ENCODE measurements at places on chromosomes 7 and 10.

DNA sequence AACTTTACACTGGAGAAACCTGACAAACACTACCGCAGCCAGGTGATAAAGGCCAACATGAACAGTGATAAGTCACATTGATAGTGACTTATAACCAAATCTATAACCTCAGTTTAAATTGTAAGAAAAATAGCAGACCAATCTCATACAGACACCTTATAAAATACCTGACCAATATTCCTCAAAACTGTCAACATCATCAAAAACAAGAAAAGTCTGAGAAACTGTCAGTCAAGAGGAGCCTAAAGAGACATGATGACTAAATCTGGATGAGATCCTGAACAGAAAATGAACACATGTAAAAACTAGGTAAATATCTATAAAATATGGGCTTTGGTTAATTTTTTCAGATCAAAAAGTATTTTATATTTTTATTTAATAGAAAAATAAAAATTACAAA is 233.3 kb downstream of the HPSE2 start:
- H3K27ac ChIP-seq = no peak overlapping the region
- DNase-seq = no peak
- no peaks in the 10 kb centered on the region for H3K4me1 ChIP-seq
- H3K4me3 ChIP-seq = no peak overlapping the region

DNA sequence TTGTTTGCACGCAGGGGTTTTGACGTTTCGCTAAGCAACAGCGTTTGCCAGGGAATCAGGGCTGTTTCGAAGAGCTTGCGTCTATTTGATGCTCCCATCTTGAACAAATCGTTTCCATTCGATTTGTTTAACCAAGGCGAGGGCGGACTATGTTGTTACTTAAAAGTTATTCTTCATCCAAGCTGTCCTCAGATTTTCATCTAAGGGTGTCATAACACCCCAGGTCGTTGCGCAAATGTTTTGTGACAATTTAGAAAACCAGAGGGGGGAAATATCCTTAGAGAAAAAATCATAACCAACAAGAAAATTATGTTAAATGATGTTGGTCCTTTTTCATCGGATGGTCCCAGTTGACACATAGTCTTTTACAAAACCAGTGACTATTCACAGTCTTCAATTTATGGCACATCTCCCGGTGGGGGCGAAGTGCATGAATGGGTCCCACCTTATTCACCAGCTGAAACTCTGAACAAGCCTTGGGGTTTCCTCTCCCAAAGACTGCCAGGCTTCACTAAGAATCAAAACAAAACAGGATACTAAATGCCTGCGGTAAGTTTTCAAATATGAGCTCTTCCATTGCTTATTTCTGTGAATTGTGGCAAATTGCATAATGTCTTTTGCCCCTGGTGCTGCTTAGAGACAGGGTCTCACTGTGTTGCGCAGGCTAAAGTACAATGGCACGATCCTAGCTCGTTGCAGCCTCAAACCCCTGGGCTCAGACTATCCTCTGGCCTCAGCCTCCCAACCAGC is 109.9 kb downstream of the REEP3 start:
- peak overlapping the region; percentile 90 for H3K27ac ChIP-seq
- H3K27me3 ChIP-seq = peaks cover 8% of the 10 kb centered on the region
- no peaks in the 10 kb centered on the region for H3K36me3 ChIP-seq
- H3K4me3 ChIP-seq = peak overlapping the region; percentile 94

DNA sequence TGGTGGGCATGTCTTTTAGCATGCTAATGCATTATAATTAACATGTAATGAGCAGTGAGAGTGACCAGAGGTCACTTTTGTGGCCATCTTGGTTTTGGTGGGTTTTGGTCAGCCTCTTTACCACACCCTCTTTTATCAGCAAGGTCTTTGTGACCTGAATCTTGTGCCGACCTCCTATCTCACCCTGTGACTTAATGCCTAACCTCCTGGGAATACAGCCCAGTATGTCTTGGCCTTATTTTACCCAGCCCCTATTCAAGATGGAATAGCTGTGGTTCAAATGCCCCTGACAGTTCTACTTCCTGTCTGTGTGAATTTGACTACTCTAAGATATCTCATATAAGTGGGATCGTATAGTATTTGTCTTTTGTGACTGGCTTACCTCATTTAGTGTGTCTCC is 85.1 kb downstream of the EEPD1 start:
- H3K27ac ChIP-seq = no peak overlapping the region
- no peaks in the 10 kb centered on the region for H3K4me1 ChIP-seq
- no peaks in the 10 kb centered on the region for H3K27me3 ChIP-seq
- no peak for DNase-seq
- no peak overlapping the region for H3K4me3 ChIP-seq
- no peaks in the 10 kb centered on the region for H3K36me3 ChIP-seq

DNA sequence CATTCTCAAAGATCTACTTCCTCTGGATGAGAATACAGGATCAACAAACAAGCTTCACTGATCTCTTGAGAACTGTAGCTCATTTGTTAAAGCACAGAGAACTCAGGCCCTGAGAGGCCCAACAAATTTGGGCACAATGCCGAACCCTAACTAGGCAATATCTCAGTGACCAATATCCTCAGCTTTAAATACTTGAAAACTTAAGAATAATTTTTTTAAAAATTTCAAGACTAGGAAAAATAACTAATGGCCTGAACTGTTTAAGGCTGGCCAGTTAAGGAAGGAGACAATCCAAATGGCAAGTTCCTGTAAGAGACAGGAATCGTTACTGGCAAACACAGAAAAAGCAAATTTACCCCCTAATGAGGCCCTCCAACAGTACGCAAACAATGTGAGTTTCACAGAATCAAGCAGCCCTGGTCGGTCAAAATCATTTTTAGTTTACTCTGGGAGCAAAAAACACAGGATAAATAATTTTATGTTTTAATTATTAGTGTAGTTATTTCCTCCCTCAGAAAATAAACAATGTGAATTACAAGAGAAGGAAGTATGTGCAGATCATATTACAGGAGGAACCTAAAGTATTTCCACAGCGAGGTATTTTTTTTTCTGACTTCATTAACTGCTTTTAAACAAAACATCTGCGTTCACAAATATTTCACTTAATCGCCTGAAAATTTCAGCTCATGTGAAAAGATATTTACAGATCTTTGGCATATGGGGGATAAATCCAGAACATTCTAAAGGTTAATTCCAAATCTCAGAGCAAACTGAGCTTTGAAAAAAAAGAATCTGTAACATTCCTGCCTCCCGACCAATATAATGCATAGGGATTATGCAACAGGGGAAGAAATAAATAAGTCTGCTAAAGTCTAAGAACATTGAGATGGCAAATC is 39.5 kb downstream of the NT5C2 start:
- no peak for DNase-seq
- no peak overlapping the region for H3K27ac ChIP-seq
- no peaks in the 10 kb centered on the region for H3K27me3 ChIP-seq
- H3K4me3 ChIP-seq = no peak overlapping the region
- H3K4me1 ChIP-seq = peaks cover 2% of the 10 kb centered on the region
- peaks cover 24% of the 10 kb centered on the region for H3K36me3 ChIP-seq
